Activated CD4-positive, CD25-positive, alpha-beta regulatory T cell treated with anti-CD3 and anti-CD28 coated beads, Interleukin-2, amount 50 U/mL, for 72 hours (primary cell): ENCODE measurements at places on chromosomes 4 and X.

GRCh38 chr4:181601103-181601502, 642.1 kb upstream of the TENM3 start:
- no peak for DNase-seq

GRCh38 chrX:38988301-38988700, 187.0 kb downstream of the MID1IP1 start:
- DNase-seq = no peak

- no peak for DNase-seq
Observed at GRCh38 chrX:37958525-37959211, 47.7 kb upstream of the SYTL5 start.

GRCh38 chr4:103449296-103450023, 251.3 kb upstream of the CENPE start:
- DNase-seq = no peak

DNA sequence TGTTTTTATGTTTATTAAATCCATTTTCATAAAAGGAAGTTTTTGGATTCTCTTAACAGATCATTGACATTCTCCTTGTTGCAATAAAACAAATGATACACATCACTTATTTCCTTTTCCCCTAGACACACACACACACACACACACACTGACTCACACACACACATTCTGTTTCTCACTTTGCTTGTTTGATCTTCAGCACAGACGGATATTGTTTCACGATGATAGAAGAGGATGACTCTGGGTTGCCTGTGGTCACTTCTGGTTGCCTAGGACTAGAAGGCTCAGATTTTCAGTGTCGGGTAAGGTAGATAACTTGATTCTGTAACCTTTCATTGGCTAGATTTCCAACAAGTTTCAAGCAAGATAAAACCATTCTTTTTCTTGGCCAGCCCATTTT, 356.8 kb downstream of the BMPR1B start:
- no peak for DNase-seq

- DNase-seq = no peak
Observed at GRCh38 chr4:182225257-182225852, 17.8 kb upstream of the TENM3 start.

DNA sequence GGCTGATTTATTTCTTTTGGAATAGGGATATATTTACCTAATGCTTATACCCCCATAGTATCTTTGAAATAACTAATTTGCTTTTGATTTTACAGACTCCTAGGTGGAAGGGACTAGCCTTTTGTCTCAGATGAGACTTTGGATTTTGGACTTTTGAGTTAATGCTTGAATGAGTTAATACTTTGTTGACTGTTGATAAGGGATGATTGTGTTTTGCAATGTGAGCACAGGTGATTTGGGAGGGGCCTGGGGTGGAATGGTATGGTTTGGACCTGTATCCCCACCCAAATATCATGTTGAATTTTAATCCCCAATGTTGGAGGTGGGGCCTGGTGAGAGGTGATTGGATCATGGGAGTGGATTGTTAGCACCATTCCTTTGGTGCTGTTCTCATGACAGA, 117.4 kb upstream of the ZC4H2 start:
- no peak for DNase-seq

- no peak for DNase-seq
Observed at GRCh38 chr4:186189656-186190055, 1.7 kb upstream of the CYP4V2 start.

GRCh38 chr4:31134720-31135119, 414.6 kb downstream of the PCDH7 start:
- no peak for DNase-seq

DNA sequence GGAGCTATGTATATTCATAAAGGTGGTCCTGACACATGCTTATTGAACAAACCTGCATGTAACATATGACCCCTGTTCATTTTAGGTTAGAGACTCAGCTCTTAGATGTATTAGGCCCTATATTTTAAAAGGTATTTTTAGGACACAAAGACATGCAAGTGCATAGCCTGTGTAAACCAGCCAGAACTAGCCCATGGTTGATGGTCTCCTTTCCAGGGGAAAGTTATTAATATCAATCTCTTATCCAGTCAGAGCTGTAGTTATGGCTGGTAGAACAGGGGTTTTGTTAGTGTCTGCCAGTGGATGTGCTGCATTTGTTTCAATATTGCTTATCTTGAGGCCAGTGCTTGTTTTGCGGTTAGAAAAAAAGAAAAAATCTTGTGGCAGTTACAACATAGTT, 488.6 kb downstream of the KCTD8 start:
- no peak for DNase-seq

DNA sequence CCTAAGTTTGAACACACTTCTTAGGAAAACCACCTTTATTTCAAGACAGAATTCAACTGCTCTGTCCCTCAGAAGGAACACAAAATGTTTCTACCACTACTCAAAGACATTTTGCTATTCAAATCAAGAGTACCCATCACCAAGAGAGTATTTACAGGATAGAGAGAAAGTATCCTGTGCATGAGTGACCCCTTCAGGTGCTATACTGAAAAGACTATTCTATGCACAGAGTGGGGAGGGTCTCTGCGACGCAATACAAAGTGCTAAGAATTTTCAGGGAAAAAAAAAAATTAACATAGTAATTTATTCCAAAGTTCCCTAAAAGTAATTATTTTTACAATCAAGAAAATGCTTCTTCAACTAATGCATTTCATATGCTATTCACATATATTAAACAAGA, 346.4 kb upstream of the FAM241A start:
- DNase-seq = no peak

DNA sequence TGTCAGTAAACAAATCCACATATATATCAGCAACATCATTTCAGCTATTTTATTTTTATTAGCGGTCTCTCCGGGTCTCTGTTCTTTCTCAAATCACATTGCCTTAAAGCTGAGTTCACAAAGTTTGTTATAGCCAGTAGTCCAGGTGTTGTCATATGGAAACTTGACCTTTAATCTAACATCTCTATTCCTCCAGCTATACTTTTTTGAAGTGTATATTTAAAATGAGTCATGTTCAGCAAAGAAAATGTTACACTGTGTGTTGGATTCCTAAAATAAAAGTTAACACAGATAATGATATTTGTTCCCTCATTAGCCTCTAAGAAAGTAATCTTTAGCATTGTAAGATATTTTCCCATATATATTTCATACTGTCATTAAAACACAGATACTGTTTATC, 63.6 kb downstream of the SMARCAD1 start:
- DNase-seq = no peak

GRCh38 chr4:119921830-119922229, 144.8 kb downstream of the MAD2L1 start:
- DNase-seq = no peak

DNA sequence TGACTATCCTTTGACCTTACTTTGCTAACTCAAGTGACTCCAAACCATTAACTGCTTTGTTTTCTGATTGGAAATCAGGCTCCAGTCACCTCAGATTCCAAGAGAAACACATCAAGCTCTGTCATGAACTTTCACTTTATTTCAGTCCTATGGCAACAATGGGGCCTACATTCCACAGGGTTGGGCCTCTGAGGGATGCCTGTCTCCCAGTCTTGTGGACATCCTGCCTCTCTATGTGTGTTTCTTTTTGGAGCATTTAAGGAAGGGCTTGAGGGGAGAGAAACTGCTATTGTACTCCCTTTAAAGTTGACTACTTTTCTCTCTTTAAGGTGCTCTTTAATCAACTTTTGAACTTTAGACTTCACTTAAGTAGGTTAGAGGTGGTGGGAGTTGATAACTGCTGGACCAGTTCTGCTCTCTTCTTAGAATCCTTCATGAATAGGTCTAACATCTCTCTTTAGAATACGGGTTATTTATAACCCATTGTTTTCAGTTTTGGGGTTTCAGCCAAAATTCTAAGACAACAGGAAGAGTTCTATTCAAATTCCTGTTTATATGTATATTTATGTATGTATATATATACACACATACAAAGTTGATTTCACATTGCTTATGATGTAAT, 274.3 kb upstream of the NR3C2 start:
- DNase-seq = no peak
